Smooth muscle cell of the brain vasculature (primary cell): ENCODE measurements at places on chromosomes 12 and 14.

- DNase-seq: no peak
Measured at GRCh38 chr14:90639641-90640040, 176.6 kb downstream of the TTC7B start.

DNA sequence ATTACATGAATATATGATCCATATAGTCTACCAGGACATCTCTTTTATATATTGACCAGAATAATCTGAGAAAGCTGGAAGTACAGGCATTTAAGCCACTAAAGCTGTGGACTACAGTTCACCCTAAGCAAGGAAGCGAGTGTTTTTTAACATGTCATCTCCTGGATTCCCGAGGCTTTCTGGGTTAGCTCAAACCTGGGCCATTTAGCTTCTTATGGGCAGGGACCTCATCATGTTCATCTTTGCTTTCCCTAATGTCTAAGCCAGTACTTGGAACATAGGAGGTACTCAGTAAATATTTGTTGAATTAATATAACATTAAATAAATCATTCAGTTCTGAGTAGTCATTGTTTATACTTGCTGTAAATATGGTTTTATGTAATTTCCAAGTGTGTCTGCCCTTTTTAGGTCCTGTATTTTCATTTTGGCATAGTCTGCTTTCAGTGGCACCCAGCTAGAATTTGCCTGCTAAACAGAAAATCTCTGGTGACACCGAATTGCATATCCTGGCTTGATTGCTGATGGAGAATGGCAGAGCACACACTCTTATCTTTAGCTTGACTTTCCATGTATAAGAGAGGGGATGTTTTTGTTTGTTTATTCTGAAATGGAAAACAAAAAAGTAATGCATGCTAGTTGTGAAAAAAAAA lies 344.5 kb downstream of the ZFP36L1 start:
- DNase-seq: no peak

DNA sequence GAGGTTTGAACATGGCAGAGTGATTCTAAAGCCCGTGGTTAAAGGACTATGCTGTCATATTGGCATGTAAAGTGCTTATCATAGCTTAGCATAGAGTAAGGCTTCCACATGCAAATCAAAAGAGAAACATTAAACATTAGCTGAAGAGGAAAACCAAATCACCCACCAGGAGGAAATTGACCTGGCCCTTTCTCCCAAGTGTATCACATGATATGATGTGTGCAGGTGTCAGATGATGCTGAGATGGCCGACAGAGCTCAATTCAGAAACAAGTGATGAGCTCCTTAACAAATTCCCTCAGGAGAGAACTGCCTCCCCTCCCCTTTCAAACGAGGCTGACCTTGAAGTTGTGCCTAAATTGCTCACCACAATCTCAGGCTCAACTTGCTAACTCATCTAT lies 217.1 kb upstream of the BTG1 start:
- DNase-seq: no peak

DNA sequence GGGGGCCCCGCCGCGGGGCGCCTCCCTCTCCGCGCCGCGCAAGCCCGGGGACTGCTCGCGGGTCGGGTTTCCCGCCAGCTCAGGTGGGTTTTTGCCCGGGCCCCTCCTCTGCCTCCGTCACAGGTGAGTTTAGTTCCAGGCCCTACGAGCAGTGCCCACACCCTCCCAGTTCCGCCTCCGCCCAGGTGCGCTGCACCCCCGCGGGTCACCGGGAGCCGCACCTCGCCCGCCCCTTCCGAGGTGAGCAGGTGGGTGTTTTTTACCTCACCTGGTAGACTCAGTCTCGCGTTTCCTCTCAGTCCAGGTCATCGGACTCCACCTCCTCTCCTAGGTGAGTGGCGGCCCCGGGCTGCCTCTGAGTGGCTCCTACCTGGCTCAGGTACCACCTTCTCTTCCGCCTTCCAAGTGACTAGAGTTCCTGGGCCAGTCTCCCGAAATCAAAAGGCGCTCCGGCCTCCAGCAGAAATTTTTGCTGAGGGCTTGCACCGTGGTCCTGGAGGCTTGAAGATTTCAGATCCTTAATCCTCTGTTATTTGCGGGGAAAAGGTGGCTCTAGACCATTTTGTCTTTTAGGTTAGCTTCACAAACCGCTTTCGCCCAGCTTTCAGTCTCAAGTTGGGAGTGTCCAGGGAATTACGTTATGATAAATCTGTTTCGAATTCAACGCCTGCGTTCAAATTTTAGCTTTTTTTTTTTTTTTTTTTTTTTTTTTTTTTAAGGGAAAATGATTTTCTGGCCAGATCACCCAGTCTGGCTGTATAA lies at the start of gene TMEM30B:
Gene TMEM30B (minus strand): TSS at position 153 of the 762 bp plus-strand sequence. CDS start 191 bp downstream, outside the sequence.
- no peak for DNase-seq

DNA sequence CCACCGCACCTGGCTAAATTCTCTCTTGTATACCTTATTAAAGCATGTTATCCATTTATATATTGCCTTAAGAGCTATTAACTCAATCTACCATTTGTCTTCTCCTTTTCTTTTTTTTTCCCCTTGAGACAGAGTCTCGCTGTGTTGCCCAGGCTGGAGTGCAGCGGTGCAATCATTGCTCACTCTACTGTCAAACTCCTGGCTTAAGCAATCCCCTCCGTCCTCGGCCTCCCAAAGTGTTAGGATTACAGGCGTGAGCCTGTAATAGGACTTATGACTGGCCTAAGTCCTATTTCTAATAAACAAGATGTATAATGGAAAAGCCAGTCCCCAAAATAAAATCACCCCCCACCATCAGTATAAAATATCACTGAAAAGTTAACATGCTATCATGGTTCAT lies 14.4 kb downstream of the SNX6 start:
- DNase-seq: no peak

GRCh38 chr14:35296545-35296944 lies 4.4 kb downstream of the PSMA6 start:
- no peak for DNase-seq

- no peak for DNase-seq
Measured at GRCh38 chr12:77995436-77996167, 164.9 kb downstream of the NAV3 start.
